ENCODE measurements at places on chromosomes 6 and 20.

- DNase-seq: peak; percentile 58
Observed at GRCh38 chr20:1761116-1761515, 103.5 kb upstream of the SIRPG start.

- no peak for DNase-seq
Observed at GRCh38 chr6:30722280-30723112, 2.3 kb downstream of the TUBB start.

DNA sequence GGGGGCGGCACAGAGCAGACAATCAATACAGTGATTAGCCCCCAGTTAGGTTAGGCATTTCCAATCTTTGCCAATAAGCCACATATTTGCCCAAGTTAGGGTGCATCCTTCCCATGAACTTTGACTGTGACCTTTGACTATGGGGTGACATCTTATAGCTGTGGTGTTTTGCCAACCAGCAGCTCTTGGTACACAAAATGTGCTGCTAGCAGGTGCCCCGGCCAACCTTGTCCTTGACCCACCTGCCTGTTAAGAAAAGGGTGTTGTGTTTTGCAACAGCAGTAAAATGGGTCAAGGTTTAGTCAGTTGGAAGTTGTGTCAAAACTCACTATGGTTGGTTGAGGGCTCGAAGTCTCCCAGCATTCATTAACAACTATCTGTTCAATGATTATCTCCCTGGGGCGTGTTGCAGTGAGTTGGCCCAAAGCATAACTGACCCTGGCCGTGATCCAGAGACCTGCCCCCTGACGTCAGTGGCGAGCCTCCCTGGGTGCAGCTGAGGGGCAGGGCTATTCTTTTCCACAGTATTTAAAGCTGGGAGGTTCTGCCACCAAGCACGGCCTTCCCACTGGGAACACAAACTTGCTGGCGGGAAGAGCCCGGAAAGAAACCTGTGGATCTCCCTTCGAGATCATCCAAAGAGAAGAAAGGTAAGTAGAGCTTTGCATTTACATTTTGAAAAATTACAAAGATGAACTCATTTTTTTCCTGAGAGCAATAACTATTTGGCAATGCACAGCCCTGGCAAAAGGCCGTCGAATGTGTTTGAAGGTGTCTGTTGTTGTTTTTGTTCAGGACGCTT is at the start of gene PCK1:
PCK1 (plus strand) TSS at position 557 of the 802 bp plus-strand sequence. CDS start 302 bp downstream, outside the sequence.
- DNase-seq: no peak

DNA sequence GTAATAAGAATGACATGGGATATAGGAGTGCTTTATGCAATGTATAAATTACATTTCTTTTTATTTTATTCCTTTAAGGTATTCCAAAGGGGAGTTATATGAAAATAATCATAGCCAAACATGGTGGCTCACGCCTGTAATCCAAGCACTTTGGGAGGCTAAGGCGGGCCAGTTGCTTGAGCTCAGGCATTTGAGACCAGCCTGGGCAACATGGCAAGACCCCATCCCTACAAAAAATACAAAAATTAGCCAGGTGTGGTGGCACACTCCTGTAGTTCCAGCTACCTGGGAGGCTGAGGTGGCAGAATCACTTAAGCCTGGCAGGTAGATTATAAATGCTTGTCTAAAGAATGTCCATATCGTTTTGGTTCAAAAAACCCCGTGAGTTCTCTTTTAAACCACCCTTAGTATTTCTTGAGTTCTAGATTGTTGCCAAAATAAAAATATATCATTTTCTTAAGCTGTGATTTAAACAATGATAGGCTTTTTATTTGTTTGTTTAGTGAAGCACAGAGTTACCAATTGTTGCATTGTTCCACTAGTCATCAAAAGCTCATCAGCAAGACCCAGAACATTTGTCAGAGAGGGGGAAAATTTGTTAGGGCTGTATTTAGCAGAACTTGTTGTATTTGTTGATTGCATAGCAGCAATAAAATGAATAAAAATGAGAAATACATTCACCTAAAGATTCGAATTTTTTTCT is 146.2 kb downstream of the KHDC1L start:
- DNase-seq: no peak

- DNase-seq: no peak
Observed at GRCh38 chr6:151071295-151071694, 168.5 kb upstream of the AKAP12 start.

DNA sequence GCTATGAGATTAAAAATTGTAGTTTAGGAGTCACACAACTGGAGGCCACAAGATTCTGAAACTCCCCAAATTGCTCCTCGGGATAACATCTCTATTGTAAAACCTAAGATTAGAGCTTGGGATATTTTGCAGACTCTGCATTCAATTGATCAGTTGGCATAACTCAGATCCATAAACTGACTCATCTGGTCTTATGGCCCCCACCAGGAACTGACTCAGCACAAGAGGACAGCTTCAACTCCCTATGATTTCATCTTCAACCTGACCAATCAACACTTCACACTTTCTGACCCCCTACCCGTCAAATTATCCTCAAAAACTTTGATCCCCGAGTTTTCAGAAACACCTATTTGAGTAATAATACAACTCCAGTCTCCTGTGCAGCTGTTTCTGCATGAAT is 257.3 kb downstream of the HAO1 start:
- no peak for DNase-seq

- DNase-seq: no peak
Observed at GRCh38 chr6:37569743-37570481, 70.2 kb upstream of the CCDC167 start.

DNA sequence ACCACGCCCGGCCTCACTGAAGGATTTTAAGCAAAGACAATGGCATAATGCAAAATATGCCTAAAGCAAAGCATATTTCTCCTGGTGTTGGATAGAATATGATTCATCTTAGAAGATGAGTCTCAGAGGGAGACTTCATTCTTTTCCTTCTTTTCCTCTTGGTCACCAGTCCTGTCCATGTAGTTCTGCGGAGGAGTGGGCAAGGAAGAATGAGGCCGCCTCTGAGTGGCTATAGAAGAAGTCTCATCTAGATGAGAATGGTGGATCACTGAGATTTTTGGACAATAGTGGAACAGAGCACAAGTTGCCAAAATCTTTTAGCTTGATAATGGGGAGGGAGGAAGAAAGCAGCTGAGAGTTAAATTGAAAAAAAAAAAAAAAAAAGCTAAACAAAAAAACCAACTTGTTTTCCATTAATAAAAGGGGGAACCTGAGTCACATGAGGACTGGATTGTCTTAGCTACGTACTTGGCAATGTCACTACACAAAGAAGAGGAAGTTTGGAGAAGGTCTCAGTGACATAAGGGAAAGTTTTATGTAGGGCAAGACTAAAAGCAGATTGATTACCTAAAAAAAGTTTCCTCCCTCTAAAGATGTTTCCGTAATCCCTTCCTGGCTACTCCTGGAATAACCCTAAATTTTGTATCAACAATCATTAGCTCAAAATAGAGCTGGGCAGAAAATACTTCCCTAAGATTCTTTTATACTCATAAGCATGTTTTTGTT is 6.0 kb downstream of the CD83 start:
- no peak for DNase-seq

Measured in keratinocyte (primary cell).